Stromal cell of bone marrow (primary cell): ENCODE measurements at places on chromosomes 4 and X.

DNA sequence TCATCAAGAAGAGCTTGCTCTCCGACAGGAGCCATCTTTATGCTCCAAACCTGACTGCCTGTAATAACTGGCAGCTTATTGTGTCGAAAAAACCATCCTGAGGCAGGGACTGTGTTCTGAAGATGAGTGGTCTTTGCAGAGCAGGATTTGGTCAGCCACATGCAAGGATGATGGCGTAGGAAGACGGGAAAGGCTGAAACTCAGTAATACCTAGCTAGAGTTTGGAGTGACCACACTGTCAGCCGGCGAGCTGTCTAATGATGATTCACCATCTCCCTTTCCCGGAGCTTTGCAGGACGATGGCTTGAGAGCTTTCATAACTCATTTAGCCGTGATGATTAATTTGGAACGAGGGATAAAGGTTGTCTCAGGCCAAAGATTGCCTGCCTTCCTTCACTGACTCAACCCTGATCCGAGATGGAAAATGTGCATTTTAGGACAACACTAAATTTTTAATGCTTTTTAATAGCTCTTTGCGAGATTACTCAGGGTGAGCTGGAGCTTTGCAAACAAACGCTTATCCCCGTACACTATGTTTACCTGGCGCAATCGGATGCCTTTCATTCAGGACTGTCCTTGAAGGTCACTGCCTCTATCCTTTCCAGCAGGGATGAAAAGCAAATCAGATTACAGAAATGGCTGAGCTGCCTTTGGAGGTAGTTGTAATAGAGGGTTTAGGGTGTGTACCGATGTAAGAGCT, 288.5 kb downstream of the ASMT start:
- peak; percentile 67 for DNase-seq

DNA sequence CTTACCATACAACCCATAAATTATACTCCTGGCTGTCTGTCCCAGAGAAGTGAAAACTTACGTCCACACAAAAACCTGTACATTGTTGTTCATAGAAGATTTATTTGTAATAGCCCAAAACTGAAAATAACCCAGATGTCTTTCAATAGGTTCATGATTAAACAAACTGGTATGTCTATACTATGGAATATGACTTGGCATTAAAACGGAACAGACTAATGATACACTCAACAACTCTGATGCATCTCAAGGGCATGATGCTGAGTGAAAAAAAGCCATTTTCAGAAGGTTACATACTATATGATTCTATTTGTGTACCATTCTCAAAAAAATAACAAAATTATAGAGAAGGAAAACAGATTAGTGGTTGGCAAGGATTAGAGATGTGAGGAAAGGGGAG, 11.6 kb upstream of the MND1 start:
- no peak for DNase-seq

- no peak for DNase-seq
These were observed 61.5 kb upstream of the MAGEB2 start for GRCh38 chrX:30153881-30154260.

- no peak for DNase-seq
These were observed 34.5 kb upstream of the KDR start for GRCh38 chr4:55159851-55160250.

GRCh38 chr4:183328832-183329231, 6.6 kb upstream of the CLDN24 start:
- no peak for DNase-seq

DNA sequence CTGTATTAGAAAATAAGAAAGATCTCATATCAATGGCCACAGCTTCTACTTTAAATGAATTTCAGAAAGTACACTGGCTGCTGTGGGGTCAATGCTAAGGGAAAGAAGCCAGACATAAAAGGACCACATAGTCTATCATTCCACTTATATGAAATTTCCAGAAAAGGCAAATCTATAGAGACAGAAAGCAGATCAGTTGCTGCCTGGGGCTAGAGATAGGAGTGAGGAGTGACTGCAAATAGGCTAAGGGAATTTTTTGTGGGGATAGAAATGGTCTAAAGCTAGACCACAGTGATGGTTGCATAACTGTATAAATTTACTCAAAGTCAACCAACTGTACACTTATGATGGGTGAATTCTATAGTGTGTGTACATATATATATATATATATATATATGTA, 8.3 kb downstream of the GAB3 start:
- DNase-seq = no peak
